Activated CD8-positive, alpha-beta memory T cell treated with anti-CD3 and anti-CD28 coated beads for 48 hours (primary cell): ENCODE measurements at places on chromosomes 2 and 18.

- DNase-seq, result peak; percentile 98
Measured at GRCh38 chr2:214809751-214810564, 475 bp upstream of the BARD1 start.

DNA sequence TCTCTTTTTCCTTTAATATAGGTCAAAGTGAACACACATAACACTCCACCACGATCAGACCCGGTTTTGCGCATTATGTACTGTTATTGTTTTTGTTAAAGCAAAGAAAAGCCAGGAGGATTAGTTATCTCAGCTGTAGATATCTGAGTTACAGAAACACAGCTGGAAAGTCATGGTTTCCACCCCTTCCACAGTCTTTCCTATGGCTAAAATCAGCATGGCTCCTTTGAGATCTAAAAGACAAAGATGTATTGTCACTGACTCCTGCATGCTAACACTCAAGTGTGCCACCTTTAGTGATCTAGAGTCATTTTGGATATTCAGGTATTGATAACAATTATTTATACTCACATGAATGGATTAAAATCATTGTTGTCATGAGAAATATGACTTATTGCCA, 260.0 kb downstream of the FIGN start:
- no peak for DNase-seq

- no peak for DNase-seq
Measured at GRCh38 chr18:34352385-34353163, 127.9 kb upstream of the NOL4 start.

DNA sequence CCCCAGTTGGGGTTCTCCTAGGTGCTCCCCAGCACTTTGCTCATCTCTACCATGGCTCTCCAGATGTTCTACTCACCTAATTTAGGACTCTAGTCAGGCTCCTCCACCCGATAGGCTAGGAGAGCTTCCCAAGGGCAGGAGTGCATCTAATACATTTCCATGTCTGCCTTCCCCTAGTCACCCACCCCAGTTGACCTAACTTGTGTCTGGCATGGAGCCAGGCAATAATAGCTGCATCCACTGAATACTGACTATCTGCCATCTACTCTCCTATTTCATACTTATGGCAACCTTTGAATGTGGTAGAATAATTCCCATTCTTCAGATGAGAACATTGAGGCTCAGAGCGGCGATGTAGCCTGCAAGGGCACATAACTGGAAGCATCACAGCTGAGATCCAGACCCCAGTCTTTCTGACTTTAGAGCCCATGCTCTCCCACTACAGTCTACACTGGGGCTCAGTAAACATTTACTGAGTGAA, 71.8 kb upstream of the YWHAQ start:
- no peak for DNase-seq

DNA sequence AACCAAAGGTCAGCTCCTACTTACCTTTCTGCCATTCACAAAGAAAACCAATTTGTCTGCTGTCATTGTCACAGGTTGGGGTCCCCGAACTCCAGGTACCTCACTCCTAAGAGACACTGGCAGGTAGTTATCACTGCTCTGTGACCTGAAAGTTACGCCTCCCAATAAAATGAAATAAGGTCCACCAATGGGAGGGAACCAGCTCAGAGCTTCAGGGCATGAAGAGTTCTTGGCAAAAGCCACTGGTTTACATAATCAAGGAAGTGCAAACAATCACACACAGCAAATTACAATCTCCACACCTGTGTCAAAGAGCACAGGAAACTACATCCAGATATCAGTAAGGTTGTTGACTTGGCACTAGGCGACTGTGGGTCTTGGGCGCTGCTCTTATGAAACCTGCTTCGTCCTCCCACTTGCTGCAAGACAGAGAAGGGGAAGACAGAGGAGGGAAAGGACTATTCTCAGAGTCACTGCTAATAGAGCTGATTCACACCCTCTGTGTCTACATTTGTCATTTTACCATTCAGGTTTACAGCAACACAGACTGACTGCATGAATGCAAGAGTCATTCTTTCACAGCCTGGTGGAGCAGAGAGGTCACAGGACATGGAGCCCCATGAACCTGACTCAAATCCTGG, at the start of gene XDH:
TSS of gene XDH (minus strand) at position 142 of the 641 bp plus-strand sequence. CDS start at position 66, 76 bp downstream.
- no peak for DNase-seq

DNA sequence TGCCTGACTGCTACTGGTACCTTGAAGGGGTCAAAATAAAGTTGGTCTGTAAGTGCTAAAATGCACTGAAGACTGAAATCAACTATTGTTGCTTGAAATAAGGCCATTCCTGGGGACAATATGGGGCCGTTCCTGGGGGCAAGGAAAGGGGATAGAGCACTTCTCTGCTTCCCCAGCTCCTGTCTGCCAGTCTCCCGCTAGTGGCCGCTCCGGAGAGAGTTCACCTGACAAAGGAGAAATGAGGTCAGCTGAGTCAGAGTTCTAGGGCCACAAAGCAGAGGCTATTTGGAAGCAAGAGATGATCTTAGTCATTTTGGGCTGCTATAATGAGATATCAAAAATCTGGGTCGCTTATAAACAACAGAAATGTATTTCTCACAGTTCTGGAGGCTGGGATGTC, 345.9 kb downstream of the TSN start:
- DNase-seq, result no peak

DNA sequence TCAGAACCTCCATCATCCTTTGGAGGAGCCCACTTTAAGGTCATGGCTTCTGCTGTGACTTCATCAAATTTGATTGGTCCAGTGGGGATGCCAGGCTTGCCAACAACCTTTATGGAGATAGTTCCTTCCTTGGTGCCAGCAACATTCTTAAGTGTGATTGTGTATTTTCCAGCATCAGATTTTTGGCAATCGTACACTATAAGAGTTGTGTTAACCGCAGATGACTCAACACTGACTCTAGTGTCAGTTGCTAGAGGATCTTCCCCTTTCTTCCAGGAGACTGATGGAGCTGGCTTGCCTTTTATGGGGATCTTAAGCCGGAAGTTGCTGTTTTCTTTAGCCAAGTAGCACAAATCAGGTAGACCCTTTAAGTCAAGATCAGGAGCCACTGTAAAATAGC, 98.7 kb downstream of the PLEKHA3 start:
- no peak for DNase-seq

- DNase-seq, result no peak
Measured at GRCh38 chr2:103594823-103595222, 833.0 kb downstream of the TMEM182 start.

- DNase-seq, result no peak
Measured at GRCh38 chr2:227474410-227474809, 2.5 kb downstream of the AGFG1 start.

GRCh38 chr18:11851806-11852337, 659 bp downstream of the CHMP1B start:
- peak; percentile 18 for DNase-seq

GRCh38 chr18:45136381-45137086, 455.8 kb downstream of the SETBP1 start:
- DNase-seq, result no peak

DNA sequence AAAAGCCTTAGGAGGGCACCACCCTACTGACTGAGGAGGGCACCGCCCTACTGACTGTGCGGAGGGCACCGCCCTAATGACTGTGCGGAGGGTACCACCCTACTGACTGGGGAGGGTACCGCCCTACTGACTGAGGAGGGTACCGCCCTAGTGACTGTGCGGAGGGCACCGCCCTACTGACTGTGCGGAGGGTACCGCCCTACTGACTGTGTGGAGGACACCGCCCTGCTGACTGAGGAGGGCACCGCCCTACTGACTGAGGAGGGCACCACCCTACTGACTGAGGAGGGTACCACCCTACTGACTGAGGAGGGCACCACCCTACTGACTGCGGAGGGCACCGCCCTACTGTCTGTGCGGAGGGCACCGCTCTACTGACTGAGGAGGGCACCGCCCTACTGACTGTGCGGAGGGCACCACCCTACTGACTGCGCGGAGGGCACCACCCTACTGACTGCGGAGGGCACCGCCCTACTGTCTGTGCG, 150.2 kb upstream of the NFATC1 start:
- DNase-seq, result no peak

GRCh38 chr2:120927265-120927628, 191.6 kb downstream of the GLI2 start:
- no peak for DNase-seq

- no peak for DNase-seq
Measured at GRCh38 chr18:52679354-52679753, 339.4 kb downstream of the DCC start.

GRCh38 chr18:75200605-75201280, 8.2 kb downstream of the PTGR3 start:
- DNase-seq, result no peak

- no peak for DNase-seq
Measured at GRCh38 chr2:75582840-75583239, 22.1 kb upstream of the EVA1A start.

DNA sequence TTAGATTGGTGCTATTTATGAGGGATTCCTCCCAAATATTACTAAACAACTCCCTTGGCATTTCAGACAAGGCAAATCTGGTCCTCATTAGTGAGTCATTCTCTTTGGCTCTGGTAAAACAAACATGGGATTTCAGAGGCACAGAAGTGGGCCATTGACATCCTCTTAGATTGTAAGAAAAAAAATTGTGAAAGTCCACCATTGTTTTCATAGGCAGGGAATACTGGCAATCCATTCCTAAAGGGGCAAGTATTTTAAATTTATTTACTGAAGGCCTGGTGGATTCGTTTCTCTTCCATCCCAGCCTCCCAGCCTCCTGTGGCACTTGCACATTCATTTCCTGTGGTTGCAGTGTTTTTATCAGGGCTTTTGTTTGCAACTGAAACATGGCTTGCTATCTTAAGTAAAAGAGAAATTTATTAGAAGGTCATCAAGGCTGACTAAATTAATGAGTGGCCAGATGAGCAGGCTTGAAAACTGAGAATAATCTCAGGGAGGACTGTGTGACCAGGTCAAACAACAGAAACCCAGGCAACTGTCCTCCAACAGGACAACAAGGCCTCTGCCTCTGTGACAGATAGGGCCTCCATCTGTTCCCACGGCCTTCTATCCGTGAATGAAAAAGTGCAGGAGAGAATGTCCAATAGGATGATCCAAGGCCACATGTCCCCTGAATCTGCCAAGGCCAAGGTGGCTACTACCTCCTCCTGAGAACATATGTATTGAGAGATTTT, 23.1 kb upstream of the TNFAIP6 start:
- no peak for DNase-seq

- no peak for DNase-seq
Measured at GRCh38 chr2:3179626-3180025, 198.0 kb downstream of the EIPR1 start.

DNA sequence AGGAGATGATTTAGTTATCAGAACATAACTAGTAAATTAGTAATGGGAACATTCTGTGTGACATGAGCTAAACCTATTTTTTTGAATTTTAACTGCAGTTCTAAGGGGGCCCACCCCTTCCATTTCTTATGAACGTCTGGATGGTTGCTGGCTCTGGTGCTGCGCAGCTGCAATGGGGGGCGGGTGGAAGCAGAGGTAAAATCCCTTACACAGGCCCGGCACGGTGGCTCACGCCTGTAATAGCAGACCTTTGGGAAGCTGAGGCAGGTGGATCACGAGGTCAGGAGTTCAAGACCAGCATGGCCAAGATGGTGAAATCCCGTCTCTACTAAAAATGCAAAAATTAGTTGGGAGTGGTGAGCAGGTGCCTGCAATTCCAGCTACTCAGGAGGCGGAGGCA, 151.5 kb downstream of the GALR1 start:
- DNase-seq, result no peak

DNA sequence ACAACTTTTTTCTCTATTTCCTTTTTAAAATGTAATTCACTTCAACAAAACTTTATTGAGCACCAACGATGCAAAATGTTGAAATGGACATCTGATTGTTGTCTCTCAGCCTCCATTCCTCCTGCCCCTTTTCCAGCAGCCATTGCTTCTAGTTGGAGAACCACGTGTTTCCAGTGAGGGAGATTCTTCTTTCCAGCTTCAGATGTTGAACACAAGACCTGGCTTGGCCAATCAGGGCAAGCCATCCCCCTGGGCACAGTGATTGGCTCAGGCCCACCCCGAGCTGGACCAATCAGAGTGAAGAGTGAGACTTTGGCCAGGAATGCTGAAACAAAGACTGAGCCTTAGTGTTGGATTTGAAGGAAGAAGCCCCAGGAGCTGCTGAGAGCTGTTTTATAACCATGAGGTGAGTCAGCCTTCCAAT, 59.0 kb downstream of the E2F6 start:
- DNase-seq, result no peak

- no peak for DNase-seq
Measured at GRCh38 chr2:64482765-64483504, 29.0 kb downstream of the LGALSL start.

DNA sequence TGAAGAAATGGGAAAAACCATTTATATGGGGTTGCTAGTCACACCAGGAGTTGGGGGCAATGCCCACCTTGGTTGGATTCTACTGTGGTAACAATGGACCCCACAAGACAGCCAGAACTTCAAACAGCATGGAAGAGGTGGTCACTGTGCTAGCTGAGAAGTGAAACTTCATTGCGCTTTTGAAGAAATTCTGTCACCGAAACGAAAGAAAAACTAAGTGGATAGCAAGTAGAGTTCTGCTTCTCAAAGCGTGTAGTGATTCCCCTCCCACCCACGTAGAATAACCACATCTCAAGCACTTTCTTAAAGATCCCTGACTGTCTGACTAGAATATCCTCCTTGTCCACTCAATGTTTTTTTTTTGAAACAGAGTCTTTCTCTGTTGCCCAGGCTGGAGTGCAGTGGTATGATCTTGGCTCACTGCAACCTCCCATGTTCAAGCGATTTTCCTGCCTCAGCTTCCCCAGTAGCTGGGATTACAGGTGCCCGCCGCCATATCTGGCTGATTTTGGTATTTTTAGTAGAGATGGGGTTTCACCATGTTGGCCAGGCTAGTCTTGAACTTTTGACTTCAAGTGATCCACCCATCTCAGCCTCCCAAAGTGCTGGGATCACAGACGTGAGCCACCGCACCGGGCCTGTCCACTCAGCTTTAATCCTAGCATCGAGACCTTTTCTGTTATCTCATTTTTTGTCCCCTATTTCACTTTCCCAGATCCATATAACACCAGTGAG, 30.1 kb upstream of the CCL20 start:
- DNase-seq, result no peak

- DNase-seq, result no peak
Measured at GRCh38 chr2:193153576-193153975, 958.8 kb upstream of the TMEFF2 start.

DNA sequence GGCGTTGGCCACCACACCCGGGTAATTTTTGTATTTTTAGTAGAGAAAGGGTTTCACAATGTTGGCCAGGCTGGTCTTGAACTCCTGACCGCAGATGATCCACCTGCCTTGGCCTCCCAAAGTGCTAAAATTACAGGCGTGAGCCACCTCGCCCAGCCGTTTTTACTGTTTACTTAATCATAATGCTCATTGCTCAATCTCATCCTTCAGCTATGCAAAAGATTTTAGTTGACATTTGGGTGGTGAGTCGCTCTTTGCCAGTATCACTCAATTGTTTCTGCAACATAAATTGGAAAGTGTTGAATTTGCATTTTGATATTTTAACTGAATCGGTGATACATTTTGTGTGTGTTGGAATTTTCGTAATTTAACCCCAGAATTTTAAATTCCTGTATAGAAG, 7.8 kb upstream of the ZNF532 start:
- DNase-seq, result no peak
